ENCODE measurements at places on chromosomes 1 and 21.

DNA sequence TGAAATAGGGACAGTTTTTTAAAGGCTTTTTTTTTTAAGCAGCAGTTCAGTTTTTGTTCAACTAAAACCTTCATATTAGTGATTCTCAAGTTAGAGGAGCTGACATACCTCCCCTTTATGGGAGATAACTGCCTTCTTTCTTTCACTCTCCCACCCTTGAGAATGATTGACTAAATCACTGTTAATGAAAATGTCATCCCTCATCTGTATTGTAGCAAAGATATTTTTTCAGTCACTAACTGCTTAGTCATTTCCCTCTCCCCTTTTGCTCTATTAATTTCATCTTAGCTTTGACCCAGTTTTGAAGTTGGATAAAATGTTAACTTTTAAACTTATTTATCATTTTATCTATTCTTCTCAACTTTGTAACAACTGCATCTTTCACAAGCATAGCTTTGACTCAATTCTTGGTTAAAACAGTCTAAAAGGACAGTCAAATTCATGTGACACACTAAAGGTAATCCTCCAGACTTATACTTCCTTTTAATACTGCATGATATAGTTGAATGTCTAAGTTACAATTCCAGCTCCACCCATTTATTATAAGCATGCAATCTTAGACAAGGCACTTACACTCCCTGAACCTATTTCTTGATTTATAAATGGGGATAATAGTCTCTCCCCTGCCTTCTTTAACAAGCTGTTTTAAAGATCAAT lies 17.1 kb downstream of the CAPZA1 start:
- DNase-seq: no peak

DNA sequence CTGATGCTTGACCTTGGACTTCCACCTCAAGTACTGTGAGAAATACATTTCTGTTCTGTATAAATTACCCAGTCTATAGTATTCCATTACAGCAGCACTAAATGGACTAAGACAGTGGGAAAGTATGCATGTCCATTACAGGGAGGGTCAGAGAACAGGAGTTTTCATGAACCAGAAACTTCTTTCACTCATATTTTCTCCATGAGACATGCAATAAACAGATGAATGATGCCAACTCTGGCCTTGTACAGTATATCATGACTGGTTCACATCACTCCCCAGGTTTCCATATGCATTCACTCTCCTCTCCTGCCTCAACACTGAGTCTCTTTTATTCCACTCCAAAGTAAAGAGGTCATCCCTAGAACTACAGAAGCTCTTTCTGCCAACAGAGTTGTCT lies 4.5 kb upstream of the IFI16 start:
- DNase-seq: peak; percentile 17

- no peak for DNase-seq
These were observed 3.9 kb downstream of the HES4 start for GRCh38 chr1:995665-996633.

DNA sequence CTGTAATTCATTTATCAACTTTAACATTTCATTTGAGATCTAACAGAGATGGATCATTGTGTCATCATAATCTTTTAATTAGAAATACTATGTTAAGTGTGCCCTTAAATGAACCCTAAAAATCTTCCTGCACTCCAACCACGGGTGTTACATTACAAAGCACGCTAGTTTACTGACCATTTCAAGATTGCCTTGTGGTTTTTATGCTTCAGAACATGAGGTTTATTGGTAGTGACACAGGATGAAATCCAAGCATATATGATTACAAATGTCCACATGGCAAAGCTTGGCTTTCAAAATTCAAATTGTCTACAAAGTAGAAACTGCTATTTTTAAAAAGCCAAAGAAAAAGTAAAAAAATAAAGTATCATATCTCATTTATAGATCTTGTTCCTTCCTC lies 190.4 kb upstream of the USP25 start:
- DNase-seq: no peak

- DNase-seq: no peak
These were observed 18.7 kb downstream of the TMEM53 start for GRCh38 chr1:44655609-44656008.

DNA sequence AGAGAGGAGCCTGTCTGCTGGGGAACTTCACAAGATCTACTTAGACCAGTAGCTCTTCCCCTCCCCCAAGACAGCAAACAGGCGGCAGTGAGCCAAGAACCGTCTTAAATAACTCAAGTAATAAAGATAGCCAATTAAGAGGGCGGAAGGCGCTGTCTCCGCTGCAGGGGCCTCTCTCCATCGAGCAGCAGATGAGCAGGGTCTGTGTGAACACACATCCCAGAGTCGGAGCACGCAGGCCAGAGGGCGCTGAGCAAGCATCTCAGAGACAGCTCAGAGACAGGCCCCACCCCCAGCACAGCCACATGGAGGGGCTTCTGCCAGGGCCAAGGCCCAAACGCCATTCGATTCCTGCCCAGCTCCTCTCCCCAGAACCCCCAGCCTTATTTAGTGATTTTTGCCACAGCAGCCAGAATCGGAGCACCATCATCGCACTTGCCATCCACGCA lies 11.1 kb downstream of the IFFO2 start:
- no peak for DNase-seq

DNA sequence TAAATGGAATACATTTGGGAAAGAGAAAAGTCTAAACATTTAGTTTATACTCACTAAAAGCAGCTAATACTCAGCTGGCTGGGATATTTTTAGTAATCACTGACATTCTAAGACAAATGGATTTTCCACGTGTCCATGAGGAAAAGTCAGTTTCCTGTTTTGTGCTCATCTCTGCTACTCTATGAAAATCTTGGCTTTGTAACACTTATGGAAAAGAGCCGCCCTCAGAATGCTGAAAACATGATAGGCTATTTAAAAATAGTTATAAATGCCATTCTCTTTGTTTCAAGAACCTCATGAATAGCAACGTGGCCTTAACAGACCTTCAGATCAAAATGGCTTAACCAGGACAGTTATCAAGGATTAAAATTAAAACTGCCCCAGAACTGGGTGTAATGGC lies 29.9 kb downstream of the MRAP start:
- DNase-seq: peak; percentile 44

- DNase-seq: no peak
These were observed 150.6 kb upstream of the ZC3H12A start for GRCh38 chr1:37323486-37324377.

DNA sequence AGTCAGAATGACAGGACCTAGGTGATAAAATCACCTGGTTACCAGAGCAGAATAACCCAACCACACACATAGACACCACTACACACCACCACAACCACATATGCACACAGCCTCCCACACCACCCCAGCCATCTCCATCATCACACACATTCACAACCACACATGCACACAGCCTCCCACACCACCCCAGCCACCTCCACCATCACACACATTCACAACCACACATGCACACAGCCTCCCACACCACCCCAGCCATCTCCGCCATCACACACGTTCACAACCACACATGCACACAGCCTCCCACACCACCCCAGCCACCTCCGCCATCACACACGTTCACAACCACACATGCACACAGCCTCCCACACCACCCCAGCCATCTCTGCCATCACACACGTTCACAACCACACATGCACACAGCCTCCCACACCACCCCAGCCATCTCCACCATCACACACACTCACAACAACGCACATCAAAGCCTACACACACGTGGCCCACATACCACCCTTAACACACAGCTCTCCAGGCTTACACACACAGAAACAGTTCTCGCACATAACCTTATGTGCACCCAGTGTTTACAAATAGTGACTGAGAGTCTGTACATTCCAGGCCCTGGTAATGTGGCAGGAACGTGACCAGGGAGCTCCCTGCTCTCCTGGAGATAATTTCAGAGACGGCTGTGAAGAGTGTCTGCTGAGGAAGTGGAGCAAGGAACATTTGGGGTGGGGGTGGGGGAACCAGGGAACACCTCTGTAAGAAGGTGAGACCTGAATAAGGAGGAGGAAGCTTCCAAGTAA lies 3.3 kb upstream of the GJB3 start:
- DNase-seq: no peak

DNA sequence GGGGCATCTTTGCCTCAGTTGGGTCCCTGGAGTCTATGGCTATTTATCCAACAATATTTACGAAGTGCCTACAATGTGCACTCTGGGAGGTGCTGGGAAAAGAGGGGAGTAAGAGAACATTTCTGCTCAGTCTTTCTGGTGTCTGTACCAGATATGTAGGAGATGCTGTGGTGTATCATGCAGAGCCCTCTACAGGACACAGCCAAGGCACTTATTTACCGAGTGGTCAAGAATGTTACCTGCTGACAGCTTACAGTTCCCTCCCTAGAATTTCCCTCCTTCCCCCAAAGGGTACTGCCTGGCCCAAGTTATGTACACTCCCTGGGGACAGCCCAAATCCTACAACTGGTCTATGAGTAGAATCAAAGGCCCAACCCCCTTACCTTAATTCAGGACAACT lies 177.7 kb downstream of the C1orf94 start:
- no peak for DNase-seq

GRCh38 chr1:29981586-29982239 lies 741.7 kb downstream of the MATN1 start:
- no peak for DNase-seq

GRCh38 chr1:32063261-32063681 lies 9.5 kb upstream of the TMEM39B start:
- DNase-seq: peak; percentile 50

GRCh38 chr1:39898648-39899603 lies 2.8 kb downstream of the MYCL start:
- DNase-seq: no peak

DNA sequence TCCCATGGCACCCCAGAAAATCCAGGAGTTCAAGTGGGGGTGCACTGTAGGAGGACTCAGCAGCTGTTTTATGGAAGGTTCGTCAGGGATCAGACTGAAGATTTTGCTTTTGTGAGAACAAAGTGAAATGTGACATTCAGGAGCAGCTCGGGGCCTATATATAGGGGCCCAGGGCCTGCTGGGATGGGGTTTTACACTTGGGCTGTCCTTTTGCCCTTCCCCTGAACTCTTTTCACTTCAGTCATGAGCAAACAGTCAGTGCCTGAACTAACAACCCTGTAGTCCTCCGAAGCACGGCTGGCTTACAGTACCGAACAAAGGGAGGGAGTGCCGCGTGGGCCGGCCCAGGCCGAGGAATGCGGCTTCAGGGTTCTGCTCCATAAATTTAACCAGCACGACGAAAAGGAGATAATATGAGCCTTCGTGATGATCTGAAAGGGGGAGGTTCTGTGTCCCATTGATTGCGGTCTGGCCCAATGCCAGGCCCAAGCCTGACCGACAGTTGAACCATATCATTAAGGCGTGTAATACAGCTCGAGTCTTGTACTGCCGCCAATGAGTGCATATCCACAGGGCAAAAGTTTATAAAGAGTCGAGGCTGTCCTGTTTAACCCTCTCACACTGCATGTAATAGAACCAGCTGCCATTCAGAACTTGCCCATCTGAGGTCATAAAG lies 139.9 kb downstream of the DHRS3 start:
- DNase-seq: peak; percentile 97

DNA sequence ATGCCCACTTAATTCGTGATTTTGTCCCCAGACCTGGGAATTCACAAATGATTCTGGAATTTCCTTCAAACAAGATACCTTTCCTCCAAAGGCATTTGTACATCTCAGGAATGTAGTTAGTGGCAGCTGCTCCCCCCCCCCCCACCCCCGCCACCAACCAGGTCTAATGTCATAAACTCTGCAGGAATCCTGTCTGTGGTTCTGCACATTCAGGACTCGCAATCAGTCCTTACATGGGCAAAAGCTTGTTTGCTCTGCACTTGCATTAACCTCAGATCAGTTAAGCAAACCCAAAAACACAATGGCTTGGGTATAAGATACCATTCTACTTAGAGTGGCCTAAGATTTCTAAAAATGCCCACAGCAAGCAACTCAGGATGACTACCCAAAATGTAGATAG lies 143.8 kb downstream of the TGFB2 start:
- no peak for DNase-seq

GRCh38 chr1:183360473-183360872 lies 57.7 kb downstream of the NMNAT2 start:
- DNase-seq: no peak

GRCh38 chr1:20727746-20728316 lies 4.7 kb downstream of the SH2D5 start:
- no peak for DNase-seq

DNA sequence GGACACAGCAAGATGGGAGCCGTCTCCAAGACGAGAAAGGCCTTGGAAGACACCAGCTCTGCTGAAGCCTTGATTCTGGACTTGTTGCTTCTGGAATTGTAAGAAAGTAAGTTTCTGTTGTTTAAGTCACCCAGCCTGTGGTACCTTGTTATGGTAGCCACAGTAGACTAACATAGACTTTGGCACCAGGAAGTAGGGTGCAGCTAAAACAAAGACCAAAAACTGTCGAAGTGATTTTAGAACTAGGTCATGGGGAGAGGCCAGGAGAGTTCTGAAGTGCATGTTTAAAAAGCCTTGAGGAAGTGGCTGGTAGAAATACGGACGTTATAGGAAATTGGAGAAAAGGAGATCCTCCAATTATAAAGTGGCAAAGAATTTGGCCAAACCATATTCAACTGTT lies 28.5 kb downstream of the ZNF496 start:
- no peak for DNase-seq

- DNase-seq: no peak
These were observed 21.7 kb downstream of the PDXK start for GRCh38 chr21:43740497-43741156.

GRCh38 chr1:231159202-231159962 lies 2.5 kb upstream of the TRIM67 start:
- no peak for DNase-seq

GRCh38 chr1:182835806-182836205 lies 3.3 kb upstream of the DHX9 start:
- DNase-seq: no peak

DNA sequence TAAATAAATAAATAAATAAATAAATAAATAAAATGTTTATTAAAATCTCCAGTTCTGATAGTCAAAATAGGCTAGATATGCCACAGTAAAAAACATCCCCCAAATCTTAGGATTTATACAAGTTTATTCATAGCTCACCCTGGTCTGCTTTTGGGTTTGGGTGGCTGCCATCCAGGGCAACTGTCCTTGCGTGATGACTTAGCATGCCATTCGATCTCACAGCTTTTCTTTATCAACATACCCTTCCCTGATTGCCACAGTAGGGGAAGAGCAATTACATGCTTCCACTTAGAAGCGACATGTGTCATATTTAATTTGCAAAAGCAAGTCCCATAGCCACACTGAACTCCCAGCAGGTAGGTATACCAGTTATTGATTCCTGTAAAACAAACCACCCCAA lies 52.7 kb downstream of the TEX35 start:
- no peak for DNase-seq

GRCh38 chr21:36735724-36736320 lies 36.9 kb downstream of the SIM2 start:
- no peak for DNase-seq

DNA sequence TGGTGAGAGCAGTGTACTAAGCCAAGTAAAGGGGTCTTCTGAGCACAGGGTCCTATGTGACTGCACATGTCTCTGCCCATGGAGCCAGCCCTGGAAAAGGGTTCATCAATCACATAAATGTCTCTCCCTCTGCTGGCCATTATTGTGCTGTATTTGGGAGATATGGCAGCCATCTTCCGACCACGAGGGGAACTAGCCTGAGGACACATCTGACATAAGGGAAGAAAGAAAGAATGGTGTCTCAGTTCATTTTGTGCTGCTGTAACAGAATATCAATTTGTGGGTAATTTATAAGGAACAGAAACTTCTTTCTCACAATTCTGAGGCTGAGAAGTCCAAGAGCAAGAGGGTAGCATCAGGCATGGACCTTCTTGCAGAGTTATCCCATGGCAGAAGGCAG lies 55.1 kb upstream of the GJA5 start:
- no peak for DNase-seq

- no peak for DNase-seq
These were observed 47.0 kb downstream of the CNST start for GRCh38 chr1:246613096-246613758.

- no peak for DNase-seq
These were observed 13.3 kb downstream of the F3 start for GRCh38 chr1:94528299-94528698.
